ENCODE measurements at places on chromosomes 11 and 22. TPM values are rescaled to one million over a fixed set of nuclear protein-coding genes. Genes with fewer than 3 reads are reported as not detected.

DCHS1 gene
- 16.5 TPM for total RNA-seq

BEST1 gene
- not detected for total RNA-seq

TCF20 gene
- total RNA-seq, result 37.5 TPM

ZDHHC8 gene
- total RNA-seq, result 14.7 TPM

TYR gene
- not detected for total RNA-seq

HBB gene
- total RNA-seq, result 5.8 TPM

NEFH gene
- total RNA-seq, result not detected

MPZL3 gene
- total RNA-seq, result 2.9 TPM

DNA sequence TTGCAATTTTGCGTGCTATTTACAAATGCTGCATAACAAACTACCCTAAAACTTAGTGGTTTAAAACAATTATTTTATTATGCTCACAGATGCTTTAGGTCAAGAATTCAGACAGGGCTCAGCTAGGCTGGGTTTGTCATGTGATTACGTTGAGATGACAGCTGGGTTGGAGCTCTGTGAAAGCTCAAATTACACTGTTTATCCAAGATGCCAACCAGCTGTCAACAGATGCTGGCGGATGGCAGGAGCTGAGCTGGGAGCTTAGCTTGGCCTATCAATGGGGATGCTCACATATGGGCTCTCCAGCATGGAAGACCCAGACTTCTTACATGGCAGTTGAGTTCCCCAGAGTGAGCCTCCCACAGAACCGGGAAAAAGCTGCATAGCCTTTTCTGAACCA, 62.7 kb downstream of the STK33 start:
- DNase-seq, result no peak

DNA sequence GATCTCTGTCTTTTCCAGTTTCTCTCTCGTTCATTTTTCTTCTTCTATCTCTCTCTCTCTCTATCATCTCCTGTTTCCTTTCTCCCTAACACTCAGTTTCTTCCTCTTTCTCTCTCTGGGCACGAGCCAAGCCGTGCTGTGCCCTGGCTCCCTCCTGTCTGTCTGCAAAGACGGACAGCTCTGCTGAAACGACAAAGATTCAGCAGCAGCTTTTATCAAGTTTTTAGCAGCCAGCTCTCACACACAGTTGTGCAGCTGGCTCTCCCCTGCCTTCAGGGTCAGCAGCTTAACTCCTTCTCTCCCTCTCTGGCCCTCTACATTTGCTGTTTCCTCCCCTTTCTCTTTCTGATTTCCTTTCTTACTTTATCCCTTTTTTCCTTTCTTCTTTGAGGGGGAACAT, 352.0 kb upstream of the MPPED2 start:
- DNase-seq, result no peak

DNA sequence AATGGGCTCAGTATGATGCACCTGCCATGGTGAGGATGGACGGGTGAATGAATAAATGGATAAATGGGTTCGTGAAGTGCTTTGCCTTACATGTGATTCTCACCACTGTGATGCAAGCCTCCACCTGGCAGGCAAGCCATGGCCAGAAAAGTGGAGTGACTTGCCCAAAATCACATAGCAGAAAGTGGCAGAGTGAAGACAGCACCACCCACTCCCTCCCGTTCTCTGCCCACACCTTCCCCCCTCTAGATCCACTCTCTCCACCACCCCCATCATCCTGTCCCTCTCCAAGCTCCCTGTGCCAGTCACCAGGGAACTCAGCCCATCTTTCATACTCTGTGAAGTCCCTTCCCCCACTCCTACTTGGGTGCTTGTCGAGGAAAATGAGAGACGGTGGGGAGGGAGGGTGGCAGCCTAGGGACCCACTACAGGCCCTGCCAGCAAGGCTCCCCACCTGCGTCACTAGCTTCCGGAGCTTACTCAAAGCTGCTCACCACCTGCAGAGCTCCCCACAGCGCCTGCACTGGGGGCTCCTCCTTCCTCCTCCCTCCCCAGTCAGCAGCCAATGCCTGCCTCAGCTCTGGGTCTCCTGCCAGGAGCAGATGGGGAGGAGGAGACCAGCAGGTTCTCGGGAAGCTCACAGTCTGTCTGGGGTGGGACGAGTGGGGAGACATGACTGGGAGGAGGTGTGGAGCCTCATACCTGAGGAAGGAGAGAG, 82.3 kb downstream of the PDE2A start:
- DNase-seq, result peak; percentile 53

DNA sequence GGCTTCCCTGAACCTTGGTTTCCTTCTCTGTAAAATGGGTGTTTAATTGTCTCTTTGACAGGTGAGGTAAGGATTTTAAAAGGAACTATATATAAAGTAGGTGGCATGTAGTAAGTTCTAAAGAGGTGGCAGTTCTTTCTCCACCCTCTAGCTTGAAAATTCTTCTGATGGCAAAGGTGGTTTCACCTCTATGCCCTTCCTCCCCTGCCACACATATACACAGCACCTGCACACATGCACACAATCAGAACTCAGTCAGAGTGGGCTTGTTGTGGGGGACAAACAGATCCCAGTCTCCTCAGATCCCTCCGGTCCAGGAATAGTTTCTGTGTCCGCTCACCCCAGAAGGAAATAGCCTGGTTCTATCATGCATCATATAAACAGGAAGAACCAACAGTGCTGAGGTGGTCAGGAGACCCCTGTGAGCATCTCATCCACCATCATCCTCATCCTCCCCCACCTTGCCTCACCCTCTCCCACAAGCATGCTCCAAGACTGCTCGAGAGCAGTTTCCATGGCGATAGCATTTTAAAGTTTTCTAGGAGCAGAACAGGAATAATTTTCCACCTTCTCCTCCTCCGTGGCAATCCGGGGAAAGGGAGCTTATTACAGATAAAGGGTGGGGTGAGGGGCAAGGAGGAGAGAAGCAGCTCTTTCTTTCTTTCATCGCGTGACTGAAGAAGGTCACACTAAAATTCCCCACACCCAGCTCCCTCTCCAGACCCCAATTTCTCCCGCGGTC, 123.6 kb downstream of the CHST1 start:
- DNase-seq, result no peak

DNA sequence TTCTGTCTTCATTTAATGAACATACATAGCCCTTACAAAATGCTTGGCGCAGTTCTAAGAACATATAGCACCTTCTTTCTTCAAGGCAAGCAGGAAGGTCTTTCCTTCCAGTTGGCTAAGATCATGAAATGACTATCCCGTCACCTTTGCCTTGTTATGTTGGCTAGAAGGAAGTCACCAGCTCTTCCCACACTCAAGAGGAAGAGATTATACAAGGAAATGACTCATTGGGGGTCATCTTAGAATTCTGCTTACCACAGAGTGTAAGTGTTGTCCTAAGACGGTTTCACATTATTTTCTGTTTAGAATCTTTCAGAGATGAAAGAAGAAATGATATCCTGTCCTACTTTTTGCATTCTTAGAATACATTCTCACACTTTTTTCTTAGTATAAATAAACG, 808.0 kb upstream of the LUZP2 start:
- no peak for DNase-seq

DNA sequence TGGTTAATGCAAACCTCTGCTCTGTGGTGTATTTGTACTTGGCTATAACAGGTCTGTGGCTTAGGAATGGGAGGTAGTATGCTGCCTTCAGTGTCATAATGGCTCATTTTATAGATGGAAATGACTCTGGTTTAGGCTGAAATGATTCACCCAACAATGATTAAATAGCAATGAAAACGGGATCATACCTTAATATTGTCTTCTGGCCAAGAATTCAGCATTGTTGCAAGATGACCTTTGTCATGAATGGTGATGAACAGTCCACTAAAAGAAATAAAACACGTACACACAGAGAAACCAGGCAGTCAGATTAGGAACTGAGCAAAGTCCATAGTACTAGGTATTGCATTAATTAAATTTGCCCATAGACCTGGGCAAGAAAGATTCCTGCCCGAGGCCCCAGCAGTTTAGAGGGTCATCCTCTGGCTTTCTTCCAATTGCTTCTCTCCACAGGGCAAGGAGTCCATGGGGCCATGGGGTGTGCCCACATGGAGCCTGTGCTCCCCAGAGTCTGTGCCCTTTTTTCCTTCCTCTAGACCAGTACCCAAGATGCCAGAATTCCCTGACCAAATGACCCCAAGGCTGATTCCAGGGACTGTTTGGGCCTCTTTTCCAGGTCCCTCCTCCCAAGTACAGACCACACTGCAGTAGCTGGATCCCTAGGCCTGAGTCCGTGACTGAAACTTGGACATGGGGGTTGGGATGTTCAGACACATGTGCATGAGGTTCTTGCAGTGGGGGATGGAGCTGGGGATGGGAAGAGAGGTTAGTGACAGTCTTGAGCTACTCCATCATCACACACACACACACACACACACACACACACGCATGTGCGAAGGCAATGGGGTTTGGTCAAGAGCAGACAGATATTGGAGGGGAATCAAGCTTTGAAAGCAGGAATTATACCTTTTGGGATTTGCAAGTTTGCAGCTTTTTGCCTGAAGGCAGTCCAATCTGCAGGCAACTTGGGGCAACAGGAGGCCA, 134.2 kb downstream of the CCDC81 start:
- DNase-seq, result no peak
